Left ventricle myocardium superior (tissue), 1 donor: ENCODE measurements at places on chromosomes 7 and 10. TPM values are rescaled to one million over a fixed set of nuclear protein-coding genes. Genes with fewer than 3 reads are reported as not detected.

SYT15B gene
- total RNA-seq: 1.8 TPM

FOXI2 gene
- not detected for total RNA-seq

FAM20C gene
- total RNA-seq: 23.8 TPM

KCNH2 gene
- 107 TPM for total RNA-seq

EPO gene
- total RNA-seq: not detected

LIPJ gene
- not detected for total RNA-seq

GDF2 gene
- total RNA-seq: not detected
